NCI-H146 (cell line): ENCODE measurements at places on chromosomes 13 and 19.

- no peak for DNase-seq
Measured at GRCh38 chr19:2701361-2702169, 929 bp downstream of the GNG7 start.

- no peak for DNase-seq
Measured at GRCh38 chr19:4328243-4328990, 10.2 kb downstream of the STAP2 start.

GRCh38 chr19:13839130-13839937 lies 37.6 kb upstream of the NANOS3 start:
- no peak for DNase-seq

- no peak for DNase-seq
Measured at GRCh38 chr19:48741129-48741999, 954 bp upstream of the RASIP1 start.

- DNase-seq, result no peak
Measured at GRCh38 chr13:106867249-106867648, 299.3 kb upstream of the ARGLU1 start.

GRCh38 chr19:44627631-44628030 lies 14.3 kb downstream of the IGSF23 start:
- DNase-seq, result no peak
